Stimulated activated CD4-positive, alpha-beta T cell treated with anti-CD3 and anti-CD28 coated beads, Interleukin-1b, Interleukin-23, amount 100 ng/mL, for 1 hour (primary cell): ENCODE measurements at places on chromosomes 5 and 9.

- DNase-seq, result no peak
Measured at GRCh38 chr5:34582371-34582770, 73.8 kb upstream of the RAI14 start.

GRCh38 chr5:56317923-56318561 lies 84.9 kb upstream of the ANKRD55 start:
- DNase-seq, result no peak

GRCh38 chr9:78278801-78279200 lies 18.1 kb upstream of the PSAT1 start:
- DNase-seq, result no peak

DNA sequence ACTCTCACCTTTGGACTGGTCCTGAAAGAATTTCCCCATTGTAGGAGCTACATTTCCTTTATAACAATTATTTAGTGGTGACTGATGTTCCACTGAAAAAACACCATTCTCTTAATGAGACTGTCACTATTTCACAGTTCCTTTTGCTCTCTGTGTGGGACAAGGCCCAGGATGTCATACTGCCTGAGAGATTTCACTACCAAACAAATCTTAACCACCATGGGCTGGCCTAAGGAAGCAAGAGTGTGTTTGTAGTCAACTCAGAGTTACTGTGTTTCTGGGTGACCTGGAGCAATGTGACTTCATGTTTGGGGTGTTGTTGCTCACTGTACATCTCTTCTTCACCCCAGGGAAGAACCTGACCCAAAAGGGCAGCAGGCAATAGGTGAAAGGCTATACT lies 50.1 kb upstream of the ZNF608 start:
- no peak for DNase-seq

DNA sequence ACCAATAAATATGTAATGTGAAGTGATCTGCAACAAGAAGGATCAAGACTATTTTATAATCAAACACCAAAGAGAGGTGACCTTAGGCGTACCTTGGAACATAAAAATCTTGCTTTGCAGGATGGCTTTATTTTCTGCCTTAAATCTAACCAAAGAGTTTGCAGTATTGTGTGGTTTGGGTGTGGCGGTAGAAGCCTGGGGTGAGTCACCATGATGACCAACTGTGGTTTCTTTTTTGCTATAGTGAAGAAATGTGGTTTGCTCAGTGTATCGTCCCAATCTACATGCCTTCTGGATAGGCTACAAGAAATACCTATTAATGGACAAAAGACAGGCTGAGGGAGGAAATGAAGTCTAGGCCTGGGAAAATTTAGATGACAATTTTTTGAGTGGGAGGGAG lies 5.1 kb upstream of the CAST start:
- no peak for DNase-seq

GRCh38 chr5:157744051-157745011 lies 819 bp downstream of the LSM11 start:
- DNase-seq, result no peak

- DNase-seq, result no peak
Measured at GRCh38 chr9:111094958-111095357, 56.7 kb upstream of the LPAR1 start.

DNA sequence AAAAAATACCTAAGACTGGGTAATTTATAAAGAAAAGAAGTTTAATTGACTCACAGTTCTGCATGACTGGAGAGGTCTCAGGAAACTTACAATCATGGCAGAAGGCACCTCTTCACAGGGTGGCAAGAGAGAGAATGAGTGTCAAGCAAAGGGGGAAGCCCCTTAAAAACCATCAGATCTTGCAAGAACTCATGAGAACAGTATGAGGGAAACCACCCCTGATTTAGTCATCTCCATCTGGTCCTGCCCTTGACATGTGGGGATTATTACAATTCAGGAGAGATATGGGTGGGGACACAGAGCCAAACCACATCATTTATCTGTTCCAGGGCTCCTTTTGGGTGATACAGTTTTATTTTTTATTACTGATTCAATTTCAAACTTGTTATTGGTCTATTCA lies 23.2 kb upstream of the ADAMTS16 start:
- DNase-seq, result no peak

DNA sequence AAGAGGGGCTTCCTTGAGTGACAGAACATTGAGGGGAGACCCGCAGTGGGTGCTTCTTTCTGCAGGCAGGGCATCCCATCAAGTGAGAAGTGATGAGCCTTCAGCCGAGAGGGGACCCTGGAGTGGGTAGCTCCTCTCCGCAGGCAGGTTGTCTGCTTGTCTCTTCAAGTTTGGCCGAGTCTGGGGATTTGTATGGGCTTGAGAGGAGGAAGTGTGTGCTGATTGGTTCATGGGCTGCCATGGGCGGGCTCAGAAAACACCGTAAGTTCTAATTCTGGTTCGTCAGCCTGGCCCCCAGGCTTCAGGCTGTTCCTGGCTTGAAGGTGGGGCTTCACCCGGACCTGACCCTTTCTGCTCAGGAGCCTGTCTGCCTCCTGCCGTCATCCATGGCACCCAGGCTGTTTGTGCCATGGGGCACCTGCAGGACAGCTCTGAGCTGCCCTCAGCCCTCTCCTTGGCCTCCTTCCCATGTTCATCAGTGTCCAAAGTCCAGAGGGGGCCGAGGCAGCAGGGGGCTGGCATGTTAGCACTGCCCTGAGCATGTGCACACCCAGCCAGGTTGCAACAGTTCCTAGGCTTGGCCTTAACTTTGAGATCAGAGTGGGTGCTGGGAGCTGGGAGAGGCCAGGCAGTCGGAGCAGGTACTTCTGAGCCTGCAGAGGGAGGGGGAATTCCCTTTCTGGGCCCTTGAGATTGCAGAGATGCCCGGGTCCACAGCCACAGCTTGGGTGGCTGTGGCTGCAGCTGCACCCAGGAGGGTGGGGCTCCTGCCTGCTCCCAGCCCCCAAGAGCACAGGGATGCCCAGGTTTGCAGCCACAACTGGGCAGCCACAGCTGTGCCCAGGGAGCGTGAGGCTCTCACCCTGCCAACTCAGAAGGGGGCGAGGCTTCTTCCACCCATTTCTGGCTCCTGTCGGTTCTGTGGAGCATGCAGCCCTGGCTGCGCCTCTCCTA lies 13.5 kb upstream of the DHFR start:
- DNase-seq, result no peak

DNA sequence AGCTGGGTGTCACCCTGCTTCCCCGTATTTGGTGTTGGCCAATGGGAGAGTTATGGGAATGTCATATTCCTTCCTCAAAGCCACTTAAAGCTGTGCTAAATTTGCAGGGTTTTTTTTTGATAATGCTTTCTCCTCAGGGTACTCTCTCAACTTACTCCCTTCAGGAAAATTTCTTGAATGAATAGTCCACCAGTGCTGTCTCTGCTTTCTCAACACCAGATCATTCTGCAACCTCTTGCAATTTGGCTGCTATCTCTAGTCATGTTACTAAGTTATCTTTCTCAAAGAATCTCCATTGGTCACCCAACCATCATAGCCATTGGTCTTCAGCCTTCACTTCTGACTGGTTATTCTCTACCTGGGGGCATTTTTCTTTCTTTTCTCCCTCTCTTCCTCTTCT lies 13.4 kb upstream of the TNFAIP8 start:
- DNase-seq, result no peak
